ENCODE measurements at places on chromosomes 5 and 9. TPM values are rescaled to one million over a fixed set of nuclear protein-coding genes. Genes with fewer than 3 reads are reported as not detected.

SPAG8 gene
- 0.52 TPM for total RNA-seq

FOXD4 gene
- 0.31 TPM for total RNA-seq

DNA sequence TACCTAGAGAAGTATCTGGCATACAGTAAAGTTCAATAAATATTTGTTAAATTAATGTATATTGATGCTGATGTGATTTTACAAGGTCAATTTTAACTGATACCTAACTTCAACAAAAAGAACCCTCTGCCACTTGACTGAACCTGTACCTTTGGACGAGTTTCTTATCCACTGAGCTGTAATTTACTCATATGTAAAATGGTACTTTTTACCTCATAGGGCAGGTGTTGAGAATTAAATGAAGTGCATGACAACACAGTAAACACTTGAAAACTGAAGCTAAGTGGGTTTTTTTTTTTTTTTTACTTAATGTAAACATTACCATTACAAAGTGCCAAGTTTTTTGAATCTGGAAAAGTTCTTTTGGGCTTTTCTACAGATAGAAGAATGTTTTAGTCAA lies 15.4 kb downstream of the NIPSNAP3B start:
- DNase-seq = no peak

GRCh38 chr9:123299558-123300126 lies 31.3 kb upstream of the STRBP start:
- no peak for DNase-seq

DNA sequence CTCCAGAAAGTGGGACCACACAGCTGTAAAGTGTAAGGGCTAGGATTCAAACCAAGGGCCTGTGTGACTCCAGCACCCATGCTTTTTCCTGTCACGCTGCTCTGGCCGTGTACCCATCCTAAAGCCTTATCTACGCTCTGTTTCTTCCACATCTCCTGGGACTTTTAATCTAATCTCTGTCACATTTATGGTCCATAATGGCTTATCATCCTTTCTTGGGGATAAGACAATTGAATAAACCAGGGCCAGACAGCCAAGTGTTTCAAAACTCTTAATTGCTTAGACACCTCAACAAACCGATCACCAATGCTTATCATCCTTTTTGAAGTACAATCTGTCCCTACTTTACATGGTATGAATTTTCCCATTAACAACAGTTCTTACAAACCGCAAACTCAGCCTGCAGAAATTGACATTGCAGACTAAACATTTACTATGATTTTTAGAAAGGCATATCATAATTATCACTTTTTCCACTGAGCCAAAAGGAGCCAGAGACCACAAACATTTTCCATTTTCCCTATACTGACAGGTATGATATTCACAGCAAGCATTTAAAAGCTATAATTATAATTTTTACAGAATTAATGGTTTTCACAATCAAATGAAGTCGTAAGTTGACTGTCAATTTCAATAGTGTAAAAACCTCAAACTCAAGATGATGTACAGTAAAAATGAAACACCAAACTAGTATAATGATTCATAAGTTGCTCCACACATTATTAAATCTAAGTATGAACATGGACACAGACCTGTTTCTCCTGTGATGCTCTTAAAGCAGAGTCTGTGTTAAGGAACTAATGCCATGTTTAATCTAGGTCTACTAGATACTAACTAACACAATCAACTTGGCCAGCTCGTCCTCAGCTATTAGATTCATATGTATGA lies 99.5 kb downstream of the FBXW11 start:
- DNase-seq = no peak

GRCh38 chr5:96654209-96654608 lies 8.0 kb upstream of the CAST start:
- DNase-seq = no peak

GRCh38 chr5:65163698-65164097 lies 318.0 kb downstream of the ADAMTS6 start:
- peak; percentile 70 for DNase-seq

DNA sequence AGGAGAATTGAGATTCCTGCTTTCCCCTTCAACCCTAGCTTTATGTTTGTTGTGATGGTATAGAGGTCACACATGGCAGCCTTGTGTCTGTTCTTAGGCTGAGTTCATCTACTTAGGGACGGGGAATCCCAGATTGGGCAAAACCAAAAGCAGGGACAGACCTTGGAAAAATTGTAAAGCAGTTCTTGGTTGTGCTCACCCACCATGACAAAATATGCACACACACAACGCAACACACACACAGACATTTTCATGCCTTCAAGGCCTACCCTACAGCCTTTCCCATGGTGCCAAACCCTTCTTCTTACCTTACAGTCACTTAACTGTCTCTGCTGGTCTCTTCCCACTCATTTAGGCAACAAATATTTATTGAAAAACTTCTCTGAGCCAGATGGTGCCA lies 14.8 kb downstream of the PCDHGC5 start:
- DNase-seq = no peak
